ENCODE measurements at places on chromosomes 6 and 20.

GRCh38 chr20:32920530-32921298 is 62.0 kb downstream of the EFCAB8 start:
- DNase-seq = no peak

DNA sequence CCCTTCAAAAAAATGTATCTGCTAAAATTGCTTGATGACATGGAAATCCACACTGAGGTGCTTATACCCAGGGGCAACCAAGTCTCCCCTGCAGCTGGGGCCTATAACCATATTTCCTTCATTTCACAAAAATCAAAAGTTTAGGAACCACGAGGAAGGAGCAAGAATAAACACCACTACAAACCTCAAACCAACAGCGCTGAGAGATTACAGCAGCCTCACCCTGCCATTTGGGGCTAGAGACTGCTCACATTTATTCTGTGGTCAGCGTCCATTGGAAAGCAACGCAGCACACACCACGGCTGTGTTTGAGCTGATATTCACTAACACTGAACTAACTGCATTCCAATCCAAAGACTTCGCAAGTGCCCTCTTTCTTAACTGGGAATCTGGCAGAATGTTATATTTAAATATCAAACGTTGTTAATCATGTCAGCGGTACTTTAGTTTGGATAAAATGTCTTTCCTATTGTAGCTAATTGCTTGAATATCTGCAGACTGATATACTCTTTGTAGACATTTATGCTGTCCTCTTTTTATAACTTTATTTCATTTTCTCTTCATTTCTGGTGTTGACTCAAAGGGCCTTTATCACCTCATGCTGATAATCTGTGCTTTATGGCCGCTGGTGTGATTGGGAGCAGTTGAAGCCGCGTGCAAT is 94.6 kb downstream of the FOXA2 start:
- DNase-seq = no peak

DNA sequence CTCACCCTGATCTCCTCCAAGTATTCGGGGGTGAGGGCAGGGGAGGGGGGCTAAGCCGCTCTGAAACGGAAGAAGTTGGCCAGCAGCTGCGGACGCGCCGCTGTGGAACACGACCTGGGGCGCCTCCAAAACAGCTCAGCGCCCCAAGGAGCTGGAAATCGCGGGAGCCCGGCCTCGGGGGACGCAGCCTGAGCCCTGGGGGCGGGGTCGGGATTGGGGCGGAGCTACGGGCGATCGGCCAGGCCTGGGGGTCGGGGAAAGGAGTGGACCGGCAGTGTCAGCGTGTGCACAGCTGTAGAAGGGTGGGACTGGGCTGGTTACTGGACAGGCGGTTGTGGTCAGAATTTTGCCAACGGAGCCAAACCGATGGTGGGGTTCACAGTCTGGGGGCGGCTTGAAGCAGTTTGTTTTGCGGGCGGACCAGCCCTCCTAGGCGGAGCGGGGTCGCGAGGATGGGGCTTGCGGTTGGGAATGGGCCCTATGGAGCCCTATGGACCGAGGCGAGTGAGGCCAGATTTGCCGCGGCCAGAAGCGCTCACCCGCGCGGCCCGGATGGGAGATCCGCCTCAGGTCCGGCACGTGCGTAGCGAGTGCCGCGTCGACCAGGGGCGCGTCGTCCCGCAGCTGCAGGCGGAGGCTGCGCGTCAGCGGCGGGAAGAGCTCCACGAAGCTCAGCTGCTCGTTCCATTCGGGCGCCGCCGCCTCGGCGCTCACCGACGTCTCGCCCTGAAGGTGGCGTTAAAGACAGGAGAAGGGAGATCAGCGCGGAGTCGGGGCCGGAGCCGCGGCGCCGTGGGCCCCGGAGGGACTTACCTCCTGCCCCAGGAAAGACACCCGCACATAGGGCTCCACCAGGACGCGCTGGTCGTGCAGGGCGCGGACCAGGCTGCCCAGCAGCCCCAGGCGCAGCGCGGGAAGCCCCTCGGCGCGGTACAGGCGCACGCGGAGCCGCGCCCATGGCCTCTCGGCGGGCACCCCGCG is 14.3 kb upstream of the SPAG4 start:
- DNase-seq = peak; percentile 83

- DNase-seq = no peak
These were observed 188.4 kb upstream of the TSHZ2 start for GRCh38 chr20:52783769-52784168.

- DNase-seq = peak; percentile 61
These were observed 35.9 kb downstream of the PLCG1 start for GRCh38 chr20:41173161-41173721.

GRCh38 chr6:41677124-41677921 is 39.1 kb downstream of the MDFI start:
- DNase-seq = no peak
